ENCODE measurements at places on chromosomes 6 and 20.

DNA sequence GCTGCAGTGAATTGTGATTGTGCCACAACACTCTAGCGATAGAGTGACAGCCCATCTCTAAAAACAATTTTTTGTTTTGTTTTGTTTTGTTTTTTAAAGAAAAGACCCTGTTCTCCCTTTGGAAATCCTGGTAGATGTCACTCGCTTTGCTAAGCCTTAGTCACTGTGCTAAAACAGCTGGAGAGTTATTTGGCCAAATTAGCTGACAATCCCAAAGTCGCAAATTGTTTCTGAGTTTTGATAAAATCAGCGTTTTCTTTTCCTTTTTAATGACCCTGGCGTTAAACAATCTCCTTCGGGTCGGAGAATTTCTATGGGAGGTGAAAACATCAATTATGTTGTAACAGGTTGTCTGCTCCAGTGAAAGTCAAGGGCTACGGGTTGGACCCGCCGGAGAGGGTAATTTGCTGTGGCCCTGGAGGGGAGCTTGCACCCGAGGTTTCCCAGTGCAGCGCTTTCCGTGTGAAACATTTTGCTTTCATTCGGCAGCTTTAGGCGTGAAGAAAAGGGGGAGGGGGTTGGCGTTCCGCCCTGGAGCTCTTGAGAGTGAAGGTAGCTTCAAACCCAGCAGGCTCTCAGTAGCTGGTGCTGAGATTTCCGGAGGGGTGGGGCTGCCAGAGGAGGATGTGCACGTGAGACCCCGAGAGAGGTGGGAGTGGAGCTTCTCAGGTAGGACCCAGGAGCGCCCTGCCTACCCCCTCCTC is 296.6 kb downstream of the PHACTR1 start:
- DNase-seq = peak; percentile 29

DNA sequence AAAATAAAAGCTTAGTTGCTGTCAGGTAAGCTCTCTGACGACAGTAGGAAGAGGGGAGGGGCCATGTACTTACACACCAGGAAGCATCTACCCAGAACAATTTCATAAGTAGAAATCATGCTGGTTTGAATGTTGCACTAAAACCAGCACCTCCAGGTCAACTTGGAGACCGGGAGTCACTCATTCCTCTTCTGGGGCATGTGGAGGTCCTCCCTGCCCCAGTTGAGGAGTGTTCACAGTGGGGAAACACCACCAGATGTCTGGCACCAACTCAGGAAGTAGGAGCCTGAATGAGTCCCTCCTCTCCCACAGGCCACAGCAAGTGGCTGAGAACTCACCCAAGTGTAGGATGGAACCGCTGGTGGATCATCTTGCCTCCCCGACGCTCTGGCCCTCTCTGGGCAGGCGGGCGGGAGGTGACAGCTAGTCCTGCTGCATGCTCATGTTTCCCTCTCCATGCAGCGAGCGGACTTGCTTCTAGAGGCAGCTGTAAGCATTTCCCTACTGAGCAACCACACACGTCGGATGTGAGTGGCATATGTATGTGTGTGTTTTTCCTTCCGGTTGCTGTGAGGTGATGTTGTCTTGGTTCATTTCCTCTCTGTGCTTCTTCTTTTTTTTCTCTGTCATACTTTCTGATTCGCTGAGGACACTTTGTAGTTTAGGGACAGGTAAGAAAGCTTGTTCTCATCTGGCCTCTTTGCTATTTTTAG is 149.5 kb upstream of the NEDD9 start:
- peak; percentile 80 for DNase-seq

DNA sequence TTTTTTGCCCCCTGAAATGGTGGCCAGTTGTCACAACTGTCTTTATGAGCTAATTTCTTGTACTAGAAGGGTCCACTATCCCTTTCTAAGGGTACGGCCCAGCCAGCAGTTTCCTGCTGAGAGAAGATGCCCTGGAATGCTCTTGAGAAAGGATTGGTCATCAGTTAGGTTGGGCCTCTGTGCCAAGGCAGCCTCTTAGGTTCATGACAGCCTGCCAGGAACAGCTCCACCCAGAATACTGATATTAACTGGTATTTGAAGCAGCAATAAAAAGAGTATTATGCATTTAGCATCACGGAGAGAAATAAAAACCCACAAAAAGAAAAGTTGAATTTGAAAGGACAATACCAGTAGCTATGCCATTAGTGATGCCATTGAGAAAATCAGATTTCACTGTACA is 9.0 kb upstream of the HINT3 start:
- no peak for DNase-seq

DNA sequence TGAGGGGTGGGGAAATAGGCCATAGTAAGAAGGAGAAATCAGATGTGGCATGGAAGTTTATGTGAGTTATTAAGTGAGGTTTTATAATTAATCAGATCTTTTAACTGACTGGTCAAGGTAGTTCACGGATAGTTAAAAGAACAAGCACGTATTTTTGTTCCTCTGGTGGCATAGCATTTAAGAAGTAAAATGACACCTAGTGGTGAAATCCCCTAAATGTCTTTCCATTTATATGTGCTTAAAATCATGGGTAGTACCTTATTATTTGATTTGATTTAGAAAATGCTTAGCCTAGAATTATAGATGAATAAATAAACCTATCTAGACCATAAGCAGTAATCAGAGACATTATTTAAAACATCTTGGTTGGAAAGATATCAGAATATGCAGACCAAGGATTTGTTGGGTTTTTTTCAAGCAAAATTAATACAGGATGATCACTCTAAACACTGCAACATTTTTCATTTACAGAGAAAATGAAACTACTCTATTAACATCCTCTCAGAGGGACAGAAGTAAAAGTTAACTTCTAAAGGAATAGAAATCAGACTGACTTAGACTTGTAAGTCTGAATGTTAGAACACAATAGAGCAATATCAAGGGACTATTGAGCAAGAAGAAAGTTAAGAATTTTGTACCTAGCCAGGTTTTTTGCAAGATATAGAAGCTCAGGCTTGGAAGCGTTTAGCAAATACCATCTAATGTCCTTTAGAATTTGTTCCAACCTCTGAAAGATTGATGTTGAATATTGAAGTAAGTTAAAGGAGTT is 81.1 kb downstream of the STXBP5 start:
- DNase-seq = no peak

- no peak for DNase-seq
These were observed 7.2 kb downstream of the ACSS1 start for GRCh38 chr20:25050501-25051350.
